AG04450 (cell line): ENCODE measurements at places on chromosomes 5 and 9.

GRCh38 chr9:128882677-128883603, 1.0 kb downstream of the LRRC8A start:
- DNase-seq: no peak

- no peak for DNase-seq
Measured at GRCh38 chr5:120564013-120564412, 99.9 kb downstream of the PRR16 start.

- DNase-seq: no peak
Measured at GRCh38 chr5:132812781-132813598, at the start of gene SOWAHA. Gene SOWAHA, plus strand, starts transcription at chr5:132813302. Its CDS starts 320 bp downstream, at chr5:132813622.

- DNase-seq: no peak
Measured at GRCh38 chr5:151218177-151218576, 5.7 kb downstream of the CCDC69 start.

GRCh38 chr5:179378441-179379271, 33.4 kb upstream of the ADAMTS2 start:
- DNase-seq: peak; percentile 15

DNA sequence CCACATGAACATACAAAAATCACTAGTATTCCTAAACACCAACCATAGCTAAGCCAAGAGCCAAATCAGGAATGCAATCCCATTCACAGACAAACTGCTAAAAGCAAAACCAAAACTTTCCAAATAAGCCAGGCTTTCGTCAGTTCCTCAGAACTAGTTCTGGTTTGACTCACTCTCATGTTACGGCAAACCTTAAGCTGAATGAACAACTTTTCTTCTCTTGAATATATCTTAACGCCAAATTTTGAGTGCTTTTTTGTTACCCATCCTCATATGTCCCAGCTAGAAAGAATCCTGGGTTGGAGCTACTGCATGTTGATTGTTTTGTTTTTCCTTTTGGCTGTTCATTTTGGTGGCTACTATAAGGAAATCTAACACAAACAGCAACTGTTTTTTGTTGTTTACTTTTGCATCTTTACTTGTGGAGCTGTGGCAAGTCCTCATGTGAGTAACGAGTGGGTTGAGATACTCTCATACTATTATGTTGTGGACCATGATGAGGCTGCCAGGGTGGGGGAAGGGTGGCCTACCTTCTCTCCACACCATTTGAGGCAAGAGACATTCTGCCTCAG, at the start of gene PDCD1LG2:
Gene PDCD1LG2, plus strand, starts transcription at position 172 of the 572 bp plus-strand sequence. CDS start 12,016 bp downstream, outside the sequence.
- DNase-seq: peak; percentile 59

- DNase-seq: no peak
Measured at GRCh38 chr9:95171001-95171400, 146.5 kb downstream of the FANCC start.

GRCh38 chr9:125541840-125542243, 165.2 kb downstream of the MAPKAP1 start:
- DNase-seq: no peak

GRCh38 chr9:17398350-17398749, 180.5 kb upstream of the SH3GL2 start:
- no peak for DNase-seq

GRCh38 chr5:156783092-156783491, 67.0 kb upstream of the PPP1R2B start:
- DNase-seq: no peak
